ENCODE measurements at places on chromosomes 1 and 21.

DNA sequence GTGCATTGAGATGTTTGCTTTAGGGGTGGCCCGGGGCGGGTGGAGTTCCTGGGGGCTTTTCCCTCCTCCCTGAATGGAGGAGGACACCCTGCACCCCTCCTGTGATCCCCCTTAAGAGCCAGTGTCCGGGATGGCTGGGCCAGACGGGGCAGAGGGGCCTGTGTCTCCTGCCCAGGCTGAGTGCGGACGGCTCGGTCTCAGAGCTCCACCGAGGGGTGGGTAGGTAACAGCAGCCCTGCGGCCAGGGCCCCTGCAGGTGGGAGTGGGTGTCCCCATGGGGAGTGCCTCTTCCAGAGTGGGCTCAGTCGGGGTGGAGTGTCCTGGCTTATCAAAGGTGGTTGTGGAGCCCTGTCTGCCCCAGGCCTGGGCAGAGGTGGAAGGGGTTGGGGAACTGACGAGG, 23.1 kb downstream of the TP73 start:
- DNase-seq, result no peak

DNA sequence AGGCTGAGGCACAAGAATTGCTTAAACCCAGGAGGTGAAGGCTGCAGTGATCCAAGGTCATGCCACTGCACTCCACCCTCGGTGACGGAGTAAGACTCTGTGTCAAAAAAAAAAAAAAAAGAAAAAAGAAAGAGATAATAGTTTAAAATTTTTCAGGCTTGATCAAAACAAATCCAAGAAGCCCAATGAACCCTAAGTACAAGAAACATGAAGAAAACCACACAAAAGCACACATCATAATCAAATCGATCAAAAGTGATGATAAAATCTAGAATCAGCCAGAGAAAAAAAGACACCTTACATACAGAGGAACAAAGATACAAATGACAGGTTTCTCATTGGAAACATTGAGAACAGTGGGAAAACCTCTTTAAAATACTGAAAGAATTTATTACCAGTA, 31.5 kb downstream of the LDLRAD1 start:
- DNase-seq, result no peak

- DNase-seq, result no peak
These were observed 120.0 kb downstream of the PGBD5 start for GRCh38 chr1:230306169-230306568.

DNA sequence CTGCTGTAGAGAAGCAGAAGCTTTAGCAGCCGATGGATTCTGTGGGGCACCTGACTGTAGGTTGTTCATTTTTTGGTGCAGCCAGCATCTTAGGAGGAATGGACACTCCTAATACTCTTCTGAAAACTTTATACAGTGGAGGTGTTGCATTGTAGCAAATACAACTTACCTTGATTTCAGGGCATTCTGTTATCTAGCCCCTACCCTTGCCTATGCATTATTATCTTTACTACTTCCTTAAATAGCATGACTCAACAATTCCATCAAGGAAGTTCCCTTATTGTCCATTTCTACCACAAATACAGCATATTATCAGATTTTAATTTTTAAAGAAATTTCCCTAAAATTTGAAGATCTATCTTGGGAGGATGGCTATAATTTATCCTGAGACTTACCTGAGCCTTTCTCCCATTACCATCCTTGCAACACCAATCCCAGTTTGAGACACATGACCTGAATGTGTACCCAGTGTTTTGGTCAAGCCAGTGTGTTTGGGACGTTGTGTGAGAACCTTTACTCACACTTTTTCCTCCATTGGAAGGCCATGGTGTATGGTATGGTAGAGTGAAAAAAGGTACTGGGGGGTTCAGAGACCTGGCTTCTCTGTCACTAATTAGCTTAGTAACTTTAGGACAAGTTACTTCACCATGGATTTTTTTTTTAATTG, 9.2 kb downstream of the POU2F1 start:
- no peak for DNase-seq

DNA sequence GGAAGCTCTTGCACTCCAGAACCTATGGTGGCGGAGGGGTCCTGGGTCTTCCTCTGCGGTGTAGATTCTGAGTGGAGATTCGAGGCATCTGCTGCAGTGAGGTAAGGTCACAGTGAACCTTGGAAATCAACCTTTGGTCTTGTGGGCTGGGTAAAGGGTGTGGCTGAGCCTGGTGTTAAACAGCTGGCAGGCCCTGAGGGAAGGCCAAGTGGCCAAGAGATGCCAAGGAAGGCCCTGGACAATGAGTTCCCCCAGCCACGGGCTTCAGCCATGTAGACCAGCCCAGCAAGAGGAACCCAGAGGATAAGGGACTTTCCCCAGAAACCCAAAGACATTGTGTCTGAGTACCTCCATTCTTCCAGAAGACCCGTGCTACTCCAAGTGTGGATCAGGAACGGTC, 137.2 kb upstream of the ETS2 start:
- no peak for DNase-seq

GRCh38 chr1:3679799-3680453, 27.6 kb downstream of the TP73 start:
- no peak for DNase-seq

DNA sequence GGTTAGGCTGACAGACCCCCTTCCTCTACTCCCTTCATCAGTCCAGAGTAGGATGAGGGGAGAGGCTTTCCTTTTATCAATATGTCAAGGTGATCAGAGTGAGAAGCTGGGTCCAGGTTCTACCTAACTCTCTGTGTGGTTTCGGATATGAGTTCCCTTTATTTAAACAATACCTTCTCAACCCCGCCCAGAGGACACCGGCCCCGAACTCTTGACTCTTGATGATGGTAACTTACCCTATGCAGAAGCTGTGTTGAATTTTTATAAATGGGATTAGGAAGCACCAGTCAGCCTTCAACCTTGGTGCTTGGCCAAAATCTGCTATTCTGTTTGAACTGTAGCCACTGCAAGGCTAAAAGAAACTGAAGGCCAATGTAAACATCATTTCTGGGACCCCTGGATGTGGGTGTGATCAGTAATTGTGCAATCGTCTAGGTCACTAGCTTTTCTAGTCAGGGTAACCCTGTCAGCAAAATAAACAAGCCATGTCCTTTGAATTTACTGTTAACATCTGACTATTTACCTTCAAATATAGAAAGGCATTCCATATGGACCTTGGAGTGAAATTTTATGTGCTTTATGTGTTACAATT, 398.3 kb downstream of the SEC16B start:
- no peak for DNase-seq

DNA sequence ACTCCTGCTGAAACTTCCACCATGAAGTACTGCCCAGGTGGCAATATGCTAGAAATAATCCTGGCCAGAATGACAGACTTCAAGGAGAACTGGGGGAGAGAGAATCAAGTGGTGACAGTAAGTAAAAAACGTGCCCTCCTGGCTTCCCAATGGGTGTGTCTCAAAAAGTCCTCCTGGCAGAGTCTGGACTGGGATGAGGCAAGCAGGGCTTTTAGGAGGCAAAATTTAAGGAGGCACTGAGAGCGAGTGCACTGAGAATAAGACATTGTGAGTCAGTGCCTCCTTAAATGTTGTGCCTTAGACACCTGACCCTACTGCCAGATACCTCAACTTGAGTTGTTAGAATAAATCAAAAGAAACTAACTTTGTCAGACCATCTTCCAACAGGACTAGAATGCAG, 2.2 kb downstream of the LRRC52 start:
- no peak for DNase-seq

DNA sequence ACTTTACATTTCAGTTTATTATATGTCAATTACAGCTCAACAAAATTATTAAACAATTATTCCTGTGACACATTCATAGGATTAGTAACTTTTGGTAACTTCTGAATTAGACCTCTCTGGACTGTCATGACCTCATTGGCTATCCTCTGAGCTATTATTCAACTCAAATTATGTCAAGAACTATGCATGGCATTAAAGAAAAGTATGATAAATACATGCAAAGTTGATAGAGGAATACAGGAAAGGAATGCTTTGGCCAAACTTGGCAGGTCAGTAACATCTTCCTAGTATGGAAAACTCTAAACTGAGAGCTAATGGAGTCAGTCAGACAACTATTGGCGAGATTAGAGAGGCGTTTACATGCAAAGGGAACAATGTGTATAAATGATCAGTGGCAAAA, 158.4 kb downstream of the DUSP10 start:
- DNase-seq, result no peak

DNA sequence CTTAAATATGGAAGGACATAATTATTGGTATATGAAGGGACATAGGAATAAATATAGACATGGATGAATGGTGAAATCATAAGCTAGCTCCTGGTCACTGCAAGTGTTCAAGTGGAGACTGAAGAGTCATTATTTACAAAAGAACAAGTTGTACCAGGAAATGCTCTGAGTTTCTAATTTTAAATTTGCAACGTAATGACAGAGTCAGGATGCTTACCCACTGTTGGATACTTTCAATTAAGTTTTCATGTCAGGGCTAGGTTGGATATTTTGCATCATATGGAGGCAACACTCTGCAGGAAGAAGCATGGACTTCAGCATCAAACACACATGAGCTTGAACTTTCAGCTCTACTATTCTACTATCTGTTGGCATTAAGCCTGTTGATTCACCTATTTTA, 499.6 kb upstream of the C1orf87 start:
- no peak for DNase-seq

DNA sequence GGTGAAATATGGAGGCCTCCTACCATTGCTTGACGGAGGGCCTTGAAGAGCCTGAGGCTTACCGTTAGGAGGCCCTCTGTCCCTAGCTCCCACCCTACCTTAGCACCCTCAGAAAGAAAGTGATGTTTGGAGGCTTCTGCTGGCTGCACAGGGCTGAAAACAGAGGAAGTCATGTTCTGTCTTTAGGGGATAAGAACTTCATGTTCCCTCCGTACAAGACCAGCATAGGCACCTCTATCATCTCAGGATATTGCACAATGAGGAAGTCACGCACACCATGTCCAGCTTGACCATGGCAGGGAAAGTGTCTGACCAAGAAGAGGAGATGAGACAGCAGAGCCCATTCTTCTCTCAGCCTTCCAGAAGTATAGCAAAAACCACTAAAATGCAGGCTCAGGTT, 13.8 kb downstream of the ADORA3 start:
- DNase-seq, result no peak

DNA sequence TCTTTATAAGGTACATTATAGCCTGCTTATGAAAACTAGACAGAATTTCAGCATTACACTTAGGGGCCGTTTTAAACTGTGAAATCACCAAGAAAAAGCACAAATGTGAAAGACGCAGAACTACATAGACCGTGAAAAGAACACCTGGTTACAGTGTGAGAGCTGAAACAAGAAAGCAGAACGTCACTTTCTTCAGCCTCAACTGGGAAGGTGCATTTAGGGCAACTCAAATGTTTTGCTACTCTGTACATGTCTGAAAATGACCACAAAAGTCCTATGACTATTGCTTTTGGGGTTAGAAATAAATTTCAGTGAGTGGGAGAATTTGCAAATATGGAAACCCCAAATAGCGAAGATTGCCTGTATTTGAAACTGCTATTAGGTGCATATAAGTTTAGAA, 268.7 kb downstream of the OLFM3 start:
- no peak for DNase-seq

DNA sequence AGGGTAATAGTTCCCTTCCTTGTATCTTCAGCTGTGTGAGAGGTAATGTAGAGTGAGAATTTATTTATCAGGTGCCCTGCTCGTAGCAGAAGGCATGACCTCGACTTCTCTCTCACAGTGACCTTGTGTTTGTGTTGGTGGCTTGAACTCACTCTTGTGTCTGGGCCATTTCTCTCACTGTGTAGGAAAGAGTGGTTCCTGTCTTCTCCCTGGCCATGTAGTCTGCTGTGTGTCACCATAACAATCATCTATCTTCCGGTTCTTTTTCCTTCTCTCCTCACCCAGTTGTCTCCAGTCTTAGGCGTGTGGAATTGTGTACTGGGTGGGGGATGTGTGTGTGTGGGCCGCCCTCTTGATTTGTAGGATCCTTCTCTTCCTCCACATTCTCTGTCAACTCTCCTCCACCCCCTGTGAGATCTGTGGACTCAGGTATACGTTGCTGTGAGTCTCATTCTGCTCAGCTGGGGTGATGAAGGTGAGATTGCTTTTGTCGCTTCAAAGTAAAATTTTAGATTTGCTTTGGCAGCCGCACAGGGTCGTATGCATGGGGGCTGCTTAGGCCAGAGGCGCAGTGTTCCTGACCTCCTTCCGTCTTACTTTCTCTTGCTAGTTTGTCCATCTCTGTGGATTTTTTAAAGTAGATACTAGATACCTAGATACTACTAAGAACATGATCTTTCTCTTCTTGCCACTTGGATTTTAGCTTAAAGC, 31.6 kb downstream of the MAPKAPK2 start:
- DNase-seq, result no peak

GRCh38 chr1:203229471-203230135, at the start of gene CHIT1:
Gene CHIT1 (minus strand): TSS chr1:203229673. CDS start chr1:203229636, 37 bp downstream.
- no peak for DNase-seq

DNA sequence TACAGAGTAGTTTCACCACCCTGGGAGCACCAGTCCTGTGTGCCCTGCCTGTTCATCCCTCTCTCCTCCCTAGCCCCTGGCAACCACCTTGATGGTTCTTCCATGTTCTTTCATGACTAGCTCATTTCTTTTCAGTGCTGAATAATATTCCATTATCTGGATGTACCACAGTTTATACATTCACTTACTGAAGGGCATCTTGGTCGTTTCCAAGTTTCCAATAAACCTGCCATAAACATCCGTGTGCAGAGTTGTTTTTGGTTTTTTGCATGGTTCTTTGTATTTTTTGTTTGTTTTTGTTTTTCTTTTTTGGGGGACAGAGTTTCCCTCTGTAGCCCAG, 13.9 kb downstream of the TIAM1 start:
- no peak for DNase-seq

DNA sequence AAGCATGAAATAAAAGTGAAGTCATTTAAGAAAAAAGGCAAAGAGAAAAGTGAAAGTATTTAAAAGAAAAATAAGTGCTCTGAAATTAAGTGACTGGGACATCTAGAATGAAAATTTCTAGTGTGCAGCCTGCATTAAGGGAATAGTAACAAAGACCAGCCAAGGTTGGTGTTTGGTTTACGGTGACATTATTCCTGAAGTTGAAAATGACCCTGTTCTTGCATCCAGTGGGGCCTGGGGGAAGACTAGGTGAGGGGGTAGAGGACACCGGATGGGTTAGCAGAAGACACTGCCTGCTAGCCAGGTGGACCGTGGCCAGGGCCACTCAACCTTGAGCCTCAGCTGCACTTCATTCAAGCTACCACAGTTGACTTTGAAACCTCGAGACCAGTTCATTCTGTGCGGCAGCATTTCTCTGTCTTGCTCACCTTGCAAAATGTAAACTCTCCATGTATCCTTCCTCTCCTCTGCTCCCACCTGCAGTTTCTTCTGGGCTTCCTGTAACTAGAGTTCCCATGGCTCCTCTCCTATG, 14.3 kb upstream of the KCNK1 start:
- DNase-seq, result no peak

- no peak for DNase-seq
These were observed 64.6 kb downstream of the LHX8 start for GRCh38 chr1:75198761-75199160.

Data from femur (tissue), 1 donor.